ENCODE measurements at places on chromosomes 2 and 18.

GRCh38 chr2:99827296-99827999 lies 314.9 kb downstream of the AFF3 start:
- DNase-seq = no peak

- no peak for DNase-seq
These were observed 74.4 kb downstream of the RTN4 start for GRCh38 chr2:54975598-54976492.

DNA sequence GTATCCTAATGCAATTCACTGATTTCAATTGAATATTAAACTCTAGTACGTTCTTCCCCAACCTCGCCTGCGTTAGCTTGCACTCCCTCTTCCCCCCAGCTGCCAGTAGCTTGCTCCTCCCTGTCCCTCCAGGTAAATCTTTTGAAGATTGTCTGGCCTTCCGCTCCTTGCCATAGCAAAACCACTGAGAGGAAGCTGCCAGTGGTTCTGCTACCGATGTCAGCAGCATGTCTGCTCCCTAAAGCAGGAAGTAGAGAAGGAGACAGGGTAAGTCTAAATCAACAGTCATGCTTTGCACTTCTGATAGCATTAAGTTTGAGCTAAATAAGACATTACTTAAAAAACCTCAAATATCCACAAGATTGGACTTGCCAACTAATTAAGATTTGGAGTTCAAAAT lies 89.1 kb downstream of the SCN2A start:
- no peak for DNase-seq

- DNase-seq = no peak
These were observed 8.5 kb downstream of the RAX start for GRCh38 chr18:59264651-59265245.
